Aortic smooth muscle cell (primary cell): ENCODE measurements at places on chromosomes 5 and 9. TPM values are rescaled to one million over a fixed set of nuclear protein-coding genes. Genes with fewer than 3 reads are reported as not detected.

The IL9 gene
- not detected in 2 replicates for total RNA-seq

The ANKRD31 gene
- 0.06 and 0.13 TPM in 2 replicates for total RNA-seq

The IGFBPL1 gene
- total RNA-seq: not detected in 2 replicates

The SAXO1 gene
- under 0.01 TPM in 2 replicates for total RNA-seq

The CBY3 gene
- 0.12 TPM in 1 of 2 replicates, not detected in the other for total RNA-seq

The FSTL4 gene
- total RNA-seq: not detected in 2 replicates

The PPP1R26 gene
- total RNA-seq: 10.5 and 11.5 TPM in 2 replicates

The GOLM1 gene
- total RNA-seq: 27.0 and 30.5 TPM in 2 replicates

The SLC27A4 gene
- 18.6 and 21.1 TPM in 2 replicates for total RNA-seq

The PRSS3 gene
- total RNA-seq: 40.8 and 55.5 TPM in 2 replicates

The ARRDC3 gene
- total RNA-seq: 215 and 247 TPM in 2 replicates

The SPINK5 gene
- 0.13 TPM in 1 of 2 replicates, not detected in the other for total RNA-seq

The FOXD4 gene
- 0.06 and 0.13 TPM in 2 replicates for total RNA-seq

The ATG12 gene
- 34.9 and 48.2 TPM in 2 replicates for total RNA-seq

The SIT1 gene
- 0.25 and 0.53 TPM in 2 replicates for total RNA-seq

The ORM1 gene
- not detected in 2 replicates for total RNA-seq

The MELK gene
- 18.8 and 26.2 TPM in 2 replicates for total RNA-seq

The RUSC2 gene
- 18.2 and 22.1 TPM in 2 replicates for total RNA-seq

The PCDHA11 gene
- 0.06 and 0.13 TPM in 2 replicates for total RNA-seq

The CYLC2 gene
- not detected in 2 replicates for total RNA-seq

The NUTM2F gene
- not detected in 2 replicates for total RNA-seq

The DAB2IP gene
- total RNA-seq: 25.6 and 36.7 TPM in 2 replicates

The ZNG1A gene
- 12.8 and 34.3 TPM in 2 replicates for total RNA-seq

The WNK2 gene
- total RNA-seq: not detected in 2 replicates

The SPRY4 gene
- total RNA-seq: 16.5 and 16.8 TPM in 2 replicates

The PKD2L2 gene
- not detected in 2 replicates for total RNA-seq

The NMUR2 gene
- total RNA-seq: not detected in 2 replicates

The SERF1A gene
- total RNA-seq: 1.7 and 8.5 TPM in 2 replicates

The KCNV2 gene
- total RNA-seq: not detected in 2 replicates

The PSMB7 gene
- 248 and 293 TPM in 2 replicates for total RNA-seq

The PCDHGA12 gene
- 17.6 and 22.3 TPM in 2 replicates for total RNA-seq

The RNF183 gene
- total RNA-seq: not detected in 2 replicates

The IFNA17 gene
- not detected in 2 replicates for total RNA-seq

The LHFPL2 gene
- 60.8 and 90.5 TPM in 2 replicates for total RNA-seq

The VCAN gene
- 2,202 and 3,471 TPM in 2 replicates for total RNA-seq

The DMRT2 gene
- total RNA-seq: not detected in 2 replicates

The PTGS1 gene
- 38.4 and 138 TPM in 2 replicates for total RNA-seq

The PCDHGA9 gene
- total RNA-seq: 2.9 and 5.7 TPM in 2 replicates

The SPINK13 gene
- not detected in 2 replicates for total RNA-seq
